Stimulated activated CD4-positive, alpha-beta T cell treated with anti-CD3 and anti-CD28 coated beads, Interleukin-15, amount 100 ng/mL, for 1 hour (primary cell): ENCODE measurements at places on chromosomes 7 and 10.

- no peak for DNase-seq
Observed at GRCh38 chr10:77256346-77256745, 381.3 kb downstream of the KCNMA1 start.

DNA sequence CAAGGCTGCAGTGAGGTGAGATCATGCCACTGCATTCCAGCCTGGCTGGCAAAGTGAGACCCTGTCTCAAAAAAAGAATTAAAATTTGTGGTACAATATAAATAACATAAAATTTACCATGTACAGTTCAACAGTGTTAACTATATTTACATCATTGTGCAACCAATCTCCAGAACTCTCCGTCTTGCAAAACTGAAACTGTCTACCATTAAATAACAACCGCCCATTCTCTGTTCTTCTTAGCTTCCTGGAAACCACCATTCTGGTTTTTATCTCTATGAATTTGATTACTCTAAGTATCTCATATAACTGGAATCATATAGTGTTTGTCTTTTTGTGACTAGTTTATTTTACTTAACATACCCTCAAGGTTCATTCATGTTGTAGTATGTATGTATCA lies 167.6 kb downstream of the AUTS2 start:
- no peak for DNase-seq

DNA sequence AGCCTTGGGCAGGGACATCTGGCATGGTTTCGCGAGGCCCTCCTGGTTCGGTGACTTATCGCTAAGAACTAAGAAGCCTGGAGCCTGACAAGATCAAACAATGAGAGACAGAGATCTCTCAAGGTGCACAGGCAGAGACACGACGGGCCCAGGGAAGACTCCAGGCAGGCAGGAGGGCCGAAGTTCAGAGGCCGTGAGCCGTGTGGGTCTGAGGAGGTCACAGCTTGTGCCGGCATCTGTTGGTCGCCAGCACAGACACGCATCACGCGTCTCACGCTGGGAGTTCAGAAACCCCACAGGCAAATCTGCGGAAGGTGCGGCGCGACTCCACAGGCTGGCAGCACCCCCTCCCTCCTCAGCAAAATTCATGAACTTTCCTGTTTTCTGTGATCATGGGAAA lies 314.0 kb downstream of the DNAJB6 start:
- no peak for DNase-seq

GRCh38 chr10:124377101-124377500 lies 41.6 kb downstream of the OAT start:
- DNase-seq, result no peak

- DNase-seq, result no peak
Observed at GRCh38 chr7:118183428-118183785, 557 bp upstream of the LSM8 start.

- DNase-seq, result no peak
Observed at GRCh38 chr10:124075231-124075955, 18.0 kb downstream of the CHST15 start.

GRCh38 chr10:35487336-35488034 lies 117.7 kb upstream of the GJD4 start:
- no peak for DNase-seq

DNA sequence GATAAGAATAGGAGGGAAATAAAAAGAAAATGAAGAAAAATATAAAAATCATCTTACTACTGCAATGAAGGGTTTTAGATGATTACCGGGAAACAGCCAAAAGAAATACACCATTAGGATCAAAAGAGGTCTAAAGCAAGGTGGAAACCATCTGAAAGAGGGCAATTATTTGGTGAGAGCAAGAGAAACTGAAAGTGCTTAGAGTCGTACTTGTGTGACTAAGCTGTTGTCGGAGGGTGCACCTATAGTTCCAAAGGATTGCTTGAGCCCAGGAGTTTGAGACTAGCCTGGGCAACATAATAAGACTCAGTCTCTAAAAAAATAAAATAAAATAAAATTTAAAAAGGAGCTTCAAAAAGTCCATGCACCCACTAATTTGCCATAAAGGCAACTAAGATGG lies 169.5 kb downstream of the DKK1 start:
- no peak for DNase-seq

DNA sequence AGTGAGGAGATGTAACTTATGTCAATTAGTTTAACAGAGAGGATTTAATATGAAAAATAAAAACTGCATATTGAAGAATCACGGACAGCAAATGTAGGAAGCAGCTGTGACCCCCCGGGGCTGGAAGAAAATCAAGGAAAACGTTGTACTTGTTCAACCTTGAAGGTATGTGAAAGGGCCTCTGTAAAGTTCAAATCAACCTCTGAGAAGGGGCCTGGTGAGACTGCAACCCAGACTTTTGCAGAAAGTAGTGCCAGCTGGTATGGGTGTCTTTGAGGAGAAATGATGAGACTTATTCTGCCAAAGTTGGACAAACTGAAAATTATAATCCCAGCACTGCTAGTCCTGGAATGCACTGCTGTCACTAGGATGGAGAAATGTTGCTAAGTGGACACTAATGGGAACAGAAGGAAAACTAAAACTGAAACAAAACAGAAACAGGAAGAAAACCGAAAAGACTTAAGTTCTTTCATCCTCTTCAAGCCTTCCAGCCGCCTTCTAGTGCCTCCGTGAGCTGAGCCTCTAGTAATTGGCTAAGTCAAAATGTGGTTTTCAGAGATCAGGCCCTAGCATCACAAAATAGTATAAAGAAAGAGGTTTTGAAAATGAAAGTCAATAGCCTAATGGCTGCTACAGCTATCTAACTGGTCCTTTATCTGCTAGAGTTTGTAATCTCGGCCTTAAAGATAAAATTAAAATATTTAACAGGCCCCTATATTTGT lies 253.7 kb upstream of the SORCS1 start:
- no peak for DNase-seq

GRCh38 chr7:123070702-123071286 lies 75.3 kb upstream of the TAS2R16 start:
- DNase-seq, result no peak

- no peak for DNase-seq
Observed at GRCh38 chr7:78448911-78449310, 650.3 kb downstream of the PHTF2 start.

DNA sequence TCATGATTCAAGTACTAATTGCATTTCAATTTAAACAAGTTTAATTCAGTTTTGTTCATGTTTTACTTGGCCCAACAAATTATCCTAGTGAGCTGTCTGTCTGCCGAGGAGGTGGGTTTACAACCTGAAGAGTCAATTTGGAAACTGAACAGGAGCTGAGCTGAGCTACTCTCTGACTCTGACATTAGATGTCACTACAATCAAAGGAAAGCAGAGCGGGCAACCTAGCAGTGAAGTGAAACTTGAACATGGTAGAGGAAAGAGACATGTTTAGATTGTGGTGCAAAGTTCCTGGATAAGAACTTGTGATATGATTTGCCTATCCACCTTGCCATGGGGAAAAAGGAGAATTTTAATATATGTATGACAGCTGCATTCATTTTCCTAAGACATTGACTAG lies 9.6 kb upstream of the AGR3 start:
- no peak for DNase-seq

DNA sequence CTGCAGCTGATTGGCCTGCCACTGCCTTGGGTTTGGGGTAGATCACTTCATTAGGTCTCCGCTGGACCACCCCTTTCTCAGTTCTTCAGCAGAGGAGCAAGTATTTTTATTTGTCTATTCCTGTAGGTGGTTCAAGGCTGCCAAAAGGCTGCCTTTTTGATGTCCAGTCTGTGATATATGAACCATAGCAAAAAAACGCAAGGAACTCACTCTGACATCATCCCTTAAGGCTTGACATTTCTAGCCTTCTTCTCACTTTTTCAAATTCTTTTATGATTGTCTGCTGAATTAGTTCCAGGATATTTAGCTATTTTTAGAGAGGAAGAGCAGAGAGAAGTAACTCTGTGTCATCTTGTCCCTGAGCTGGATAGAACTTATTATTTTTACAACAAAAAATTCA lies 269.2 kb downstream of the BAMBI start:
- no peak for DNase-seq

GRCh38 chr7:78953090-78953489 lies 500.4 kb downstream of the MAGI2 start:
- DNase-seq, result no peak

DNA sequence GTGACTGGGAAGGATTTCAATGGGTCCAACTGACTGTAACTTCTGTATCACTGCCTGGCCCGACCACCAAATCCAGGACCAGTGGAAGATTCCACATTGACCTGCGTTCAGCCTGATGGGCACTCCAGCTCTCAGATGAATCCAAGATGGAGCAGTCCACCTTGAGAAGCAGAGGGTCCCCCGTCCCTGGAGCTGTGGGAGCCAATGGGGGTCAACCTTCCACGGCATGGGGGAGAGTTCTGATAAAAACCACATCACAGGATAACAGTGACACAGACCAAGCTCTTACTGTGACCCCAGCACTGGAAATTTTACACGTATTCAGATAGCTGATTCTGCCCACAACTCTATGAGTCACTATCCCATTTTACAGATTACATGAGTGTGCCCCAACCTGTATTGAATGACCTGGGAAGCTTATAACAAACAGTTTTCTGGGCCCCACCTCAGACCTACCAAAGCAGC lies 11.2 kb downstream of the ZCCHC24 start:
- DNase-seq, result no peak

- DNase-seq, result no peak
Observed at GRCh38 chr7:31747553-31747952, 60.5 kb downstream of the PPP1R17 start.
